Activated CD8-positive, alpha-beta T cell treated with anti-CD3 and anti-CD28 coated beads for 36 hours (primary cell): ENCODE measurements at places on chromosomes 7 and 10.

- DNase-seq, result no peak
Measured at GRCh38 chr7:50962962-50963374, 180.3 kb upstream of the GRB10 start.

DNA sequence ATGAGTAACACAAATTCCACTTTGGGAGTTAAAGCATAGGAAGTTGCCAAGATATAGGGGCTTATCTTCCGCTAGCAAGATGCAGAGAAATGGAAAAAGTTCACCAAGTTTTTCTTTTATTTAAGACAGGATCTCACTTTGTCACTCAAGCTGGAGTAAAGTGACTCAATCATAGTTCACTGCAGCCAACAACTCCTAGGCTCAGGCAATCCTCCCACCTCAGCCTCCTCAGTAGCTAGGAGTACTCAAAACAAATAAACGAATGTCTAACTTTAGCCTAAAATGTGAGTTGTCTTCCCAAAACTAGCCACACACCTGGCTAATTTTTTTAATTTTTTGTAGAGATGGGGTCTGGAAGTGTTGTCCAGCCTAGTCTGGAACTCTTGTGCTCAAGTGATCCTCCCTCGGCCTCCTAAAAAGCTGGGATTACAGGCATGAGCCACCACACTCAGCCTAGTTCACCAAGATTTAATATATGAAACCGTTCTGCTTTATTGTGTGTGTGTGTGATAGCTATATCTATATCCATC, 9.9 kb downstream of the VIM start:
- DNase-seq, result no peak

DNA sequence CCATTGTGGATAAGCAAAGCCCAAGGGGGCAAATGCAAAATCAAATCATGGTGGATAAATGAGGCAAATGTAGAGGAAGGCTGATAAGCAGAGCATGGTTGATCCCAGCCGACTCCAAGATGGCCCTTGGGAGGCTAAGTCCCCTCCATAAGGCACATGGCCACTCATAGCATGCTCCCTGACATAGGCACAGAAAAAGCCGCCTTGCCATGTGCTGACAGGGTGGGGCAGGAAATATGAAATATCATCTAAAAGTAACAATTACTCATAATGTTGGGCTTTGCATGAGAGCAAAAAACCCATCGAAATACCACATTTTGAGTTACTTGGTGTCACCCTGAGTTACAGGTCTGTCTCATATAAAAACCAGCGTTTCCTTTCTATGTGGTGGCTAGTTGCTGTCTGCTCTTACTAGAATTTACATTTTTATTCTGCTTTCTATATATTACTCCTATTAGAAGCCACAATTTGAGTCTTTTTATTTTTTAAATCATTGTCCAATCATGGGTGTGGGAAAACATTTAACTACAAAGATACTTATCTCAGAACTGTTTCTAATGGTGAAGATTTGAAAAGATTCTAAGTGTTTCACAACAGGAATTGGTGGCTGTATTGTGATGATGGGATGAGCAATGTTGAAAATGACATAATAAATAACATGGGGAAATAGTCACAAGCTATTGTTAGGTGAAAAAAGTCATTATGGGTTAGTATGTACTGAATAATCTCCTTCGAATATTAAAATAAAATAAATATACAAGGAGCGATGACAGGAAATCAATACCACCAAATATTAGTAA, 102.7 kb downstream of the CUBN start:
- peak; percentile 87 for DNase-seq

- DNase-seq, result no peak
Measured at GRCh38 chr10:109770663-109771062, 152.6 kb downstream of the XPNPEP1 start.

- no peak for DNase-seq
Measured at GRCh38 chr10:30057421-30057841, 2.0 kb downstream of the JCAD start.

- DNase-seq, result peak; percentile 71
Measured at GRCh38 chr10:26215935-26216584, 514 bp upstream of the GAD2 start.

DNA sequence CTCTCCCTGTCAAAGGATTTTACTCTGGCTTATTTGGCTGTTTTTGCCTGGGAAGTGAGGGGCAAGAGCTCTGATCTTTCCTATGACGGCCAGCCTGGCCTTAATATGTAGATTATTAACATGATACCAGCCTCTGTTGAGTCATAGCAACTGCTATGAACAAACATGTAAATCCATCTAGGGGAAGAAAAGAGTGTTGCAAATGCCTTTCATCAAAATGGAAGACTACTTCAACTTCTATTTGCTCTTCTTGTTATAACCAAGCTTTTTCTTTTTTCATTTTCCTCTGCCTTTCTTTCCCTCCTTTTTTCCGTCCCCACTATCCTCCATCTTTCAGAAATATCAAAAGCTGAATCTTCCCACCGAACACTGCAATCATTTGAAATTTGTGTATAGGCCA, 46.6 kb downstream of the BTRC start:
- DNase-seq, result no peak

DNA sequence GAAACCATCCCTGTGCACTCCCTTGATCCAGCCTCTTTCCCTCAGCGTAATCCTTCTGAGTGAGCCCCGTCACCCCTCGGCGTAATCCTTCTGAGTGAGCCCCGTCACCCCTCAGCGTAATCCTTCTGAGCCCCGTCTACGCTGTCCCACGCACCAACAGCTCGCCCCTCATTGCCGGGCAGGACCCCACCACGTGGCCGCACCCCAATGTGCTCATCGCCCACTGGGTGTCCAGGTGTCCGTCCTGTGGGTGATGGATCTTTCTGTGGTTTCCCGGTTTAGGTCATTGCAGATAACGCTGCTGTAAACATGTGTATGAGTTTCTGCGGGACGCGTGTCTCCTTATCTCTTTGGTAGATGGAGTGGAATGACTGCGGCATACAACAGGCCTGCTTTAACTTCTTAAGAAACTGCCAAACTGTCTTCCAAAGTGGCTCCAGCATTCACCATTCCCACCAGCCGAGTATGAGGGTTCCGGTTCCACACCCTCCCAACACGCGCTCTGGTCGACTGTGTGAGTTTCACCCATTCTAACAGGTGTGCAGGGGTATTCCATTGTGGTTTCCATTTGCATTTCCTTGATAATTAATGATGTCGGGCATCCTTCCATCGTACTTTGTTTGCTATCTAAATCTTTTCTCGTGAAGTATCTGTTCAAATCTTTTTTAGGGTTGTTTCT, 42.1 kb upstream of the NKX6-2 start:
- no peak for DNase-seq

DNA sequence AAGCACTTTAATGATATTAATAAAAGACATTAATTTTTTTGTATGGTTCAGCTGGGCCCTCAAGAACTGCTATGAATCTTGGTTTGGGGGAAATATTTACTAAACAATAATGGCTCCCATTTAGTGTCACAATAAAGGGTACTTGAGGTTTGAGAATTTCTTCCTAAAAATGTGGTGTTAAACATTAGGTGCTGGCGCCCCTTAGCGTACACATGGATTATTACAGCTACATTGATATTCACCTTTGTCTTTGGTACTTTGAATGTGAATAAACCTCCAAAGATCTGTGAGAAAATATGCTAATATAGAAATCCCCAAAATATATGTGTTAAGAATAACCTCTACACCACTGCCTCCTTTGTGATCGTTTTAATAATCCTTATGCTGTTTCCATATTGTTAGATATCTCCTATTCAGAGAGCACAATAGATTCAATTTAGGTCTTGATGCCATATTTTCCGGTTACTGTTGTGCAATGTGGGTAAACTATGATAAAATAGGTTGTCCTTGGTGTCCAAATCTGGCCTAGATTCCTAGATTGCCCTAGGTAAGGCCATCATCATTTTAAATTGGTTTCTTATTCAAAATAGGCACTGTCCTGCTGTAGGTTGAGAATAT, 161.8 kb upstream of the CACNA2D1 start:
- peak; percentile 40 for DNase-seq

DNA sequence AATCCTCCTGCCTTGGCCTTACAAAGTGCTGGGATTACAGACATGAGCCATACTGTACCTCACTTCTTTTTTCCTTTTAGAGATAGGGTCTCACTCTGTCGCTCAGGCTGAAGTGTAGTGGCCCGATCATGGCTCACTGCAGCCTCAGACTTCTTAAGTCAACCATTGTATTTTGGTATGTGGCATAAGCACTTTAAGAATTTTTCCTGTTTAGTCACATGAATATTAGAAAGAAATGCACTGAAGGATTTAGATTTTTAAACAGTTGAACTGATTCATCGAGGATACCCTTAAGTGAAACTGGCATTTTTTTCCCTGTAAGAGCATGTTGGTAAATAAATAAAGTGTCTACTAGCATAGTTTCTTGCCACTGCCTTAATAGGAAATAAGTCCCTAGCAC, 319.3 kb upstream of the CACNA2D1 start:
- DNase-seq, result no peak

- DNase-seq, result no peak
Measured at GRCh38 chr10:24974976-24975375, 22.6 kb upstream of the PRTFDC1 start.

GRCh38 chr10:89392974-89393373, 551 bp downstream of the IFIT1 start:
- DNase-seq, result no peak

GRCh38 chr10:131387018-131387529, 75.6 kb upstream of the TCERG1L start:
- no peak for DNase-seq

DNA sequence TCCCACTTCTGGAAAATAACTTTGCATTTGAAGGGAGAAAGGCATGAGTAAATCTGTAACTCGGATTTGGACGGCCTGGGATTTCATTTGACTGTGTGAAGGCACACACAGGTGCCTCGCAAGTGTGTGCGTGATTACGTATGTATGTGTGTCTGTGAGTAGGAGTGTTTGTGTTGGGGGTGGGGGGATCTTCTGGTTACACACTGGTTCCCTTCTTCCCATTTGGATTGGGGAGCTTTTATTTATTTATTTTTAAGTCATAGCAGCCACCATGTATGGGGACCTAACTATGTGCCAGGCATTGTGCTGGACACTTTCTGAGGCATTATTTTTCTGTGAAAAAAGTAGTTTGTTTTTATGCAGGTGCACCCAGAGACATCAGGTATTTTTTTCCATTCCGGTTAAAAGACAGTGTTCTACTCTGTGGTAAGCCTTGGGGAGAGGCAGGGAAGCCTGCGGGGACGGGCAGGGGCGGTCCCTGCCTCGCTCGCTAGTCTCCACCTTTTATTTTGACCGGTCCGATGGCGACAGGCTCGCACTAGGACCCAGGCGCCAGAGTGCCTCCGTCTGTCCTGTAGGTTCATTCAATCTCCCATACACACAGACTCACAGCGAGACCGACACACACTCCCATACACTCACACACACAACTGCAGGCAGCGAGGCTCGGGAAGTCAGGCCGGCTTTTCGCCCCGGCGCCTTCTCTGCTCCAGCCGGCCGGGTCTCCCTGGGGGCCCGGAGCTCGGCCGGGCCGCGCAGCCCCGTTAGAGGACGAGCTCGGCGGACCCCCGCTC, at the start of gene MXI1:
Gene MXI1, plus strand, starts transcription at position 595 of the 794 bp plus-strand sequence. CDS start 204 bp downstream, outside the sequence.
- DNase-seq, result peak; percentile 72

- no peak for DNase-seq
Measured at GRCh38 chr10:9004736-9005135, 950.2 kb downstream of the GATA3 start.

DNA sequence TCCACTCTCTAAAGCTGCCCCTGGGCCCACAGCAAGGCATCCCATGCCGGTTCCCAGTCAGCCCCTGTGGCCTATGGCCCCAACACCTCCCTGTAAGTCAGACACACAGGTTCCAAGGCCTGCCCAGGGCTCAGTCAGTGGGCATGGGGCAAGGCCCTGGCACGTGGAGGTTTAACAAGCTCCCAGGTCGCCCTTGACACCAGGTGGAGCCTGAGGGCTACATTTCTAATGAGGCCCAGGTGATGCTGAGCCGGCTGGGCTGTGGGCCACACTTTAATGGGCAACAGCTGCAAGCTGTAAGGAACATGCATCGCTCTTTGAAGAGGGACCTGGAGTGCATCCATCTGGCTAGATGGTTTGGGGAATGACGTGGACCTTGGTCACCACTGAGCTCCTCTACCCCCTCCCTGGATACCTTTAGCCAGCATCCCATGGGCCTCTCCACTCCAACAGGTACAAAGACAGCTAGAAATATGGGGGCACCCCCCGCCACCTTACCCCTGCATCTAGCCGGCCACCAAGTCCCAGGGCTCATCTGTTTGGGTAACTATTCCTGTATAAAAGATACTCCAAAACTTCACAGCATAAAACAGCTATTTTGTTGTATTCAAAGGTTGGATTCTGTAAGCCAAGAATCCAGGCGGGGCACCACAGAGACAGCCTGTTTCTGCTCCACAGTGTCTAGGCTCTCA, 122.5 kb downstream of the OAT start:
- peak; percentile 23 for DNase-seq

- DNase-seq, result no peak
Measured at GRCh38 chr7:66281678-66282590, 76.8 kb downstream of the TPST1 start.

- no peak for DNase-seq
Measured at GRCh38 chr10:42934351-42934811, 142.5 kb upstream of the RET start.

GRCh38 chr10:112475575-112476218, 28.7 kb downstream of the VTI1A start:
- no peak for DNase-seq

DNA sequence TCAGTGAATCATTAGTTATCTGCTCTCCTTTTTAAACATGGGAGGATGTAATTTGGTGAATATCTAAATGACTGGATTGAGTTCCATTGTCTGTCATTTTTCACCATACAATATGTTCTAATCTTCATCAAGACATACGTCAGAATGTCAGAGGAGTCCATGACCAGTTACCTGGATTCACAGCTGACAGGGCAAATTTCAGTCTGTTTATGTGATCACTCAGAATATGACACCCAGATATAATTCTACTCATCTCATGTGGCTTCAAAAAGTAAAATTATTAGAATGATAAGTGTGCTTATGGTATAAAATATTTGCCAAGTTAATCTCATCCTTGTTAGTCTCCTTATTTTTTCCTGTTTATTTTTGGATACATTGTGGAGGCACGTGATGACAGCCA, 150.2 kb downstream of the CDC14C start:
- DNase-seq, result no peak
